ENCODE measurements at places on chromosomes 6 and 20. TPM values are rescaled to one million over a fixed set of nuclear protein-coding genes. Genes with fewer than 3 reads are reported as not detected.
A peak's percentile ranks its signal among the peaks of the same experiment; 100 is the strongest.

Gene MCHR2
- not detected for total RNA-seq

Gene ZBTB46
- total RNA-seq: 1.5 TPM

Gene C20orf202
- not detected for total RNA-seq

Gene EYA2
- 11.6 TPM for total RNA-seq

DNA sequence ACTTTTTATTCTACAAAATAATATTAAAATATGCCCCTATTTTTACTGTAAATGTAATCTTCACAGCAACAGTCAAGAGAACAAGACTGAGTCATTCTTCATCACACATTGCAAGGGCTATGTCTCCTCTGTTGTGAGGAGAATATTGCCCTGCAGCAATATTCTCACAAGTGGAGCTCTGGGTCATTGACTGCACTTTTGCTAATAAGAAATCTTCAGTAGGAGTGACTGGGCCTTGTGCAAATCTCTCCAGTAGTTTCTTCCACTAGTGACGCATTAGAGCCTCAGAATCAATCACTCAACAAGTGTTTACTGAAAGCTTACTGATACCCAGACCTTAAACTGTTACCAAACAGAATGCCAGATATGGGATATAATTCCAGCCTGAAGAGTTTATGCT lies 49.1 kb downstream of the LAMA2 start:
- no peaks in the 10 kb centered on the region for H3K4me1 ChIP-seq
- H3K36me3 ChIP-seq: peaks cover 11% of the 10 kb centered on the region
- no peak overlapping the region for H3K4me3 ChIP-seq

DNA sequence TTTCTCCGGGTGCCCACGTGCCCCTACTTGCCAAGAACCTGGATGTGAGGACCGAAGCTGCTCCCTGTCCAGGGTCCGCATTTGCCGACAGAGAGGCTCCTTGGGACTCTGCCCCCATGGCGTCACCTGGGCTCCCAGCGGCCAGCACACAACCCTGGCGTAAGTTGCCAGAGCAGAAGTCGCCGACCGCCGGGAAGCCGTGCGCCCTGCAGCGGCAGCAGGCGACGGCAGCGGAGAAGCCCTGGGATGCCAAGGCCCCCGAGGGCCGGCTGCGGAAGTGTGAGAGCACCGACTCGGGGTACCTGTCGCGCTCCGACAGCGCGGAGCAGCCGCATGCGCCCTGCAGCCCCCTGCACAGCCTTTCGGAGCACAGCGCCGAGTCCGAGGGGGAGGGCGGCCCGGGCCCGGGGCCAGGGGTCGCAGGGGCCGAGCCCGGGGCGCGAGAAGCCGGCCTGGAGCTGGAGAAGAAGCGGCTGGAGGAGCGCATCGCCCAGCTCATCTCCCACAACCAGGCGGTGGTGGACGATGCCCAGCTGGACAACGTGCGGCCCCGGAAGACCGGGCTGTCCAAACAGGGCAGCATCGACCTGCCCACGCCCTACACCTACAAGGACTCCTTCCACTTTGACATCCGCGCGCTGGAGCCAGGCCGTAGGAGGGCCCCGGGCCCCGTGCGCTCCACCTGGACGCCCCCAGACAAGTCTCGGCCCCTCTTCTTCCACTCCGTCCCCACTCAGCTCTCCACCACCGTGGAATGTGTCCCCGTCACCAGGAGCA lies 28.3 kb downstream of the ZNF831 start:
- H3K4me3 ChIP-seq: no peak overlapping the region
- H3K36me3 ChIP-seq: no peaks in the 10 kb centered on the region
- no peak for DNase-seq

DNA sequence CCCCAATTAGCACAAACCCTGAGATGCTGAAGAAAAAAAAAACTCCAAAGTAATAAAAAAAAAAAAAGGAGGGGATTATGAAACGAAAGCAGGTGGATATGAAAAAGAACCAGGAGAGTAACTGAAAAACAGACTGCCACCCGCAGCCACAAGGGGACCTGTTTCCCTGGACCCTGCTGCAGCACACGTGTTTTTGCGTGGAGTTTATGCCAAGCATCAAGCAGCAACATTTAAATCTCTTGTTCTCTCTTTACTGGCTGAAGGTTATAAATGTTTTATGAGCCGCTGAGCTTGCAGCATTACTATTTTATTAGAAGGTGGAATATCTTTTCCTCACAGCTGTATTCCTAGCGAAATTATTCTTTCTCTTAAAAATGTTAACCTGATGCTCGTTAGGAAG lies 131.6 kb upstream of the OLIG3 start:
- H3K36me3 ChIP-seq: no peaks in the 10 kb centered on the region
- H3K4me1 ChIP-seq: no peaks in the 10 kb centered on the region
- DNase-seq: no peak
- no peak overlapping the region for H3K4me3 ChIP-seq

GRCh38 chr6:44730771-44731391 lies 343.4 kb downstream of the CDC5L start:
- no peak overlapping the region for H3K27ac ChIP-seq
- no peaks in the 10 kb centered on the region for H3K27me3 ChIP-seq
- DNase-seq: no peak
- no peaks in the 10 kb centered on the region for H3K36me3 ChIP-seq

- DNase-seq: no peak
- H3K27me3 ChIP-seq: no peaks in the 10 kb centered on the region
- no peaks in the 10 kb centered on the region for H3K4me1 ChIP-seq
- H3K36me3 ChIP-seq: no peaks in the 10 kb centered on the region
These were observed 191.6 kb upstream of the SUPT3H start for GRCh38 chr6:45569210-45569945.

- no peaks in the 10 kb centered on the region for H3K27me3 ChIP-seq
- DNase-seq: no peak
- no peaks in the 10 kb centered on the region for H3K36me3 ChIP-seq
- no peak overlapping the region for H3K27ac ChIP-seq
These were observed 102.0 kb downstream of the SMLR1 start for GRCh38 chr6:130929036-130929678.

DNA sequence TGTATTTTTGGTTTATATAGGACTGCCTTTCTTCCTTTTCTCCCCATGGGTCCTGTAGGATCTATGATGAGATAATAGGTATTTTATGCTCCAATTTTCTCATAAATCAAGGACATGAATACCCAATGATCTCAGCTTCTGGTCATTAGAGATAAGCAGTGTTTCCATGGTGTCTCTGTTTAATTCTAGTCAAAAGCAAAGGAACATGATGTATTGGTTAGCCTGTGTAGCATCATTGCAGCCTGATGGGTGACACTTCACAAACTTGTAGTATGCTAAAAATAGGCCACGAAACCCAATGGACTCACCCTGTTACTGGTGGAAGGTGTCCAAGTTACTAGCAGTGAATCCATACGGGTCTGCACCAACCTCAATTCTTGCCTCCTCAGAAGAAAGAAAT lies 116.2 kb upstream of the SNX9 start:
- H3K36me3 ChIP-seq: no peaks in the 10 kb centered on the region
- no peak for DNase-seq
- no peaks in the 10 kb centered on the region for H3K4me1 ChIP-seq
- H3K27ac ChIP-seq: no peak overlapping the region
- no peak overlapping the region for H3K4me3 ChIP-seq

- DNase-seq: no peak
- H3K4me1 ChIP-seq: no peaks in the 10 kb centered on the region
- no peak overlapping the region for H3K27ac ChIP-seq
- no peaks in the 10 kb centered on the region for H3K27me3 ChIP-seq
- H3K4me3 ChIP-seq: no peak overlapping the region
- no peaks in the 10 kb centered on the region for H3K36me3 ChIP-seq
These were observed 232.5 kb downstream of the HDGFL1 start for GRCh38 chr6:22801831-22802230.

DNA sequence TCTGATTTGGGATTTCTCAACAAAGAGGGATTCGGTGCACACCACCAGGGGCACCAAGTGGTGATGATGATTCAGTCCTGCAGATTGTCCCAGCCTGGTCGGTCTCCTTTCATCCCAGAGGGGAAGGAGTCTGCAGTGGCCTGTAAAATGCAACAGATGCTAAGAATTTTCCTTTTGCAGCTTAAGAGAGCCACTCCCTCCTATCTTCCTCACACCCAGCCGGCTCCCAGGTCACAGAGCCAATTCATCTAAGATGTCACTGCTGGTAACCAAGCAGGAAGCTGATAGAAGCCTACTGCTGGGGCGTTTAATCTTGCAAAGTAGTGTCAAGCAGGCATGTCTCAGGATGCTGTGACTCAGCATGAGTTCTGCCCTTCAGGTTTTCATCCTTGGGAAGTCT lies 203.8 kb upstream of the LRFN2 start:
- no peak overlapping the region for H3K4me3 ChIP-seq
- no peak for DNase-seq
- peaks cover 24% of the 10 kb centered on the region for H3K4me1 ChIP-seq
- no peaks in the 10 kb centered on the region for H3K27me3 ChIP-seq
- no peaks in the 10 kb centered on the region for H3K36me3 ChIP-seq

GRCh38 chr6:116406678-116407345 lies 36.1 kb downstream of the DSE start:
- H3K27me3 ChIP-seq: no peaks in the 10 kb centered on the region
- no peak overlapping the region for H3K27ac ChIP-seq
- DNase-seq: no peak
- H3K4me1 ChIP-seq: peaks cover 8% of the 10 kb centered on the region
- no peak overlapping the region for H3K4me3 ChIP-seq

- no peaks in the 10 kb centered on the region for H3K27me3 ChIP-seq
- peak overlapping the region; percentile 98 for H3K27ac ChIP-seq
- no peak overlapping the region for H3K4me3 ChIP-seq
- H3K4me1 ChIP-seq: peaks cover 30% of the 10 kb centered on the region
These were observed 2.9 kb downstream of the SLC2A4RG start for GRCh38 chr20:63742381-63743024.

DNA sequence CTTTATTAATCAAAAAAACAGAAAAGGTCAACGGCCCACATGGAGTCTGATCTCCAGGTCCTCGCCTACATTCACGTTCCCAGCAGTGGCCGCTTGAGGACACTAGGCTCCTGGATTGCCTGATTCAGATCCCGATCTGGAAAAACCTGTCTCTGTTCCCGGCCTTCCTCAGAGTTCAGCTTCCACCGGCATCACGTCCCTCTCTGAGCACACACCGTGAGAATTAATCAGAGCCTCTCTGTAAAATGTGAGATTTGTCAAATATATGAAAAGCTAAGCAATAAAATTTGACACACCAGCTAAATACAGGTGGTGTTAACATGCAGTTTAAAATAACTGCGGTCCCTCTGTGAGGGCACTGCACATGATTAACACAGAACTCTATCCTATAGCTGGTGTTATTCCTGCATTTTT lies 122.8 kb upstream of the COL21A1 start:
- no peak for DNase-seq
- H3K27me3 ChIP-seq: no peaks in the 10 kb centered on the region
- H3K36me3 ChIP-seq: no peaks in the 10 kb centered on the region
- H3K4me3 ChIP-seq: no peak overlapping the region
- H3K27ac ChIP-seq: peak overlapping the region; percentile 92

GRCh38 chr6:73878403-73878802 lies 182.4 kb downstream of the CD109 start:
- H3K36me3 ChIP-seq: no peaks in the 10 kb centered on the region
- no peaks in the 10 kb centered on the region for H3K27me3 ChIP-seq
- no peak for DNase-seq
- no peak overlapping the region for H3K4me3 ChIP-seq
- H3K27ac ChIP-seq: no peak overlapping the region
